ENCODE measurements at places on chromosomes 1 and 21.

- no peak for DNase-seq
Observed at GRCh38 chr1:205519541-205520131, 15.2 kb downstream of the CDK18 start.

GRCh38 chr1:207847116-207847515 lies 63.8 kb downstream of the CD34 start:
- no peak for DNase-seq

DNA sequence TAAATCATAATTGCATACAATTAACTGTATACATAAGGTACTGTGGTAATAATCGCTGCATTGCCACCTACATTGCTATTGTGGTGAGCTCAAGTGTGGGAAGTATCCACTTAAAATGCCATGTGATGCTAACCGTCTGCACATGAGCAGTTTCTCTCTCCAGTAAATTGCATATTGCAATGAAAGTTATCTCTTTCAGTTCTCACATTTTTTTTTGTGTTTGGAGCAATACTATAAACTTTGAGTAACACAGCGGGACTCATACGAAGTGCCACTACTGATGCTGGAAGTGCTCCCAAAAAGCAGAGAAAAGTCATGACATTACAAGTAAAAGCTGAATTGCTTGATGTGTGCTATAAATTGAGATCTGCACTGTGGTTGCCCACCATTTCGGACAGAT lies 38.5 kb downstream of the DISC1 start:
- no peak for DNase-seq

GRCh38 chr1:118151312-118151937 lies 33.6 kb downstream of the SPAG17 start:
- DNase-seq: no peak

GRCh38 chr1:114756949-114757454 lies 782 bp downstream of the CSDE1 start:
- no peak for DNase-seq

- no peak for DNase-seq
Observed at GRCh38 chr1:54397980-54398379, 8.2 kb downstream of the SSBP3 start.

DNA sequence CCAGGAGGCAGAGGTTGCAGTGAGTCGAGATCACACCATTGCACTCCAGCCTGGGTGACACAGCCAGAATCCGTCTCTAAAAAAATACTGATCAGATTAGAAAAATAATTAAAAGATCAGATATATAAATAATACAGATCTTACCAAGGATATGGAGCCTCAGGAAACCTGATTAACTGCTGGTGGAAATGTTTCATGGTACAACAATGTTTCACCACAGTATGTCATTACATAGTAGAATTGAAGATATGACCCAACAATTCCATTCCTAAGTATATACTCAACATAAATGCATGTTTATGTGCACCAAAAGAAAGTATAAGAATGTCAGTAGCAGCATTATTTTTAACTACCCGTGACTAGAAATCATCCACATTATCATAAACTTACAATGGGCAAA lies 41.7 kb downstream of the CD53 start:
- DNase-seq: no peak

GRCh38 chr21:34715518-34715917 lies 46.7 kb downstream of the CLIC6 start:
- no peak for DNase-seq

- DNase-seq: no peak
Observed at GRCh38 chr1:107824946-107825345, 140.0 kb downstream of the VAV3 start.

DNA sequence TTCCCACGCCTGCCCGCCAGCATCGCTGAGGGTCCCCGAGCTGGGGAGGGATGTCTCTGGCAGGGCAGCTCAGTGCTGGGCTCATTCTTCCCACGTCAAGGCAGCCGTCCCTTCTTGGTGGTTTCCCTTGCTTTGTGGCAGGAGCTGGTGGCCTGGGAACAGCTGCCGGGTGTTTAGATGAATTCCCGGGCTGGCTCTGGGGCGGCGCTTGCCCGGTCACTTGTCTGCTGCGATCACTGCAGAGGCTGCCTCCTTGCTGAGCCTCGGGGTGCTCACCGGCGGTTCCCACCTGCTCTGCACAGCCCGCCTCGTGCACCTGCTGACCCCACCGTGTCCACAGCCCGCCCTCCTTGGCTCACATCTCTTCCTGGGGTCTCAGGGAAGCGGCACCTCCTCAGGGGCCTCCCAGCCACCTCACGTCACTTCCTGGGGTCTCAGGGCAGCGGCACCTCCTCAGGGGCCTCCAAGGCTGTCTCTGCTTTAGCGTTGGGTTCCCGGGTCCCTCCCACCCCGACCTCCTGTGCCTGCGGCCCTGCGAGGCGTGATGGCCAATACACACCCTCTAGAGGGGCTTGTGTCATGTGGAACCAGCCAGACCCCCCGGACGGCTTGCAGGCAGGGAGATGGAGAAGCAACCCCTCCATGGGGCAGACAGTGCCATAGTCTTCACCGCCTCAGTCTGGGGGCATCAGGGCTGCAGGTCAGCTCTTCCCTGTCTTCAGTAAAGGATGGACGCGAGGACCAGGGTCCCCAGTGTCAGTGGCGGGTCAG lies 13.5 kb downstream of the COL18A1 start:
- no peak for DNase-seq

GRCh38 chr1:50667710-50668356 lies 244.6 kb upstream of the DMRTA2 start:
- no peak for DNase-seq

- no peak for DNase-seq
Observed at GRCh38 chr1:66267201-66267940, 266.6 kb upstream of the SGIP1 start.

Measured in CD4-positive, alpha-beta T cell treated with Interleukin-6 at 100 ng/mL for 8 hours (primary cell).